Activated CD8-positive, alpha-beta memory T cell treated with anti-CD3 and anti-CD28 coated beads for 1 hour (primary cell): ENCODE measurements at places on chromosomes 3 and 15.

DNA sequence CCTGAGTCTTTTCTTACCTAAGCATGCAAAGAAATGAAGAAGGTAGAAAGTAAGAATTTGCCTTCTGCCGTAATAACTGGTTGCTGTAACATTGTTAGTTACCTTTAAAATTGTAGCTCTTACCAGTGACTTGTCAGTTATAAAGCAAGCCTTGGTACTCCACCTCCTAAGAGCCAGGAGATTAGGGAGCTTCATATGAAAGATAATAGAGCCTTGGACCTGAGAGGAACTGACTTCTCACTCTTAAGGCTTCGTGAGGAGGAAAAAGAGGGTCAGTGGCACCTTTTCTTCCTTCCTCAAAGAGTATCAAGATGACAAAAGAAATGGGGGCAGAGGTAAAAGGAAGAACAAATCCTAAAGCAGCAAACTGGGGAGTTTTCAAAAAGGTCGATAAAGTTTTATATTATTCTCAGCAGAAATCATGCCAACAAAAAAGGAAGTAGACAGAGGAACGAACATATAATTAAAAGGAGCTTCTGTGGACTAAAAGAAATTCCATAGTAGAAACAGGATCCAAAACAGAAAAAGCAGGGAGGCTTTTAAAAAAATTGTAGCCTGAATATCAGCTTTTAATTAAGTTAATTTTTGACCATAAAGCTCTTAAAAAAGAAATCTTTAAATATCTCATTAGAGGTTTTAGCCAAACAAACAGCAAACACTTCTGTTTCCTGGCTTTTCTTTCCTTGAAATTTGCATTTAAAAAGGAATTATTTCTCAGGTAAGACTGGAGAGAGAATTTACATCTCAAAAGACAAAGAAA is 847.1 kb upstream of the ALCAM start:
- no peak for DNase-seq

- no peak for DNase-seq
These were observed 235.8 kb upstream of the ARHGEF26 start for GRCh38 chr3:153885359-153885758.

- DNase-seq: no peak
These were observed 260.1 kb upstream of the CCDC54 start for GRCh38 chr3:107117156-107117555.

DNA sequence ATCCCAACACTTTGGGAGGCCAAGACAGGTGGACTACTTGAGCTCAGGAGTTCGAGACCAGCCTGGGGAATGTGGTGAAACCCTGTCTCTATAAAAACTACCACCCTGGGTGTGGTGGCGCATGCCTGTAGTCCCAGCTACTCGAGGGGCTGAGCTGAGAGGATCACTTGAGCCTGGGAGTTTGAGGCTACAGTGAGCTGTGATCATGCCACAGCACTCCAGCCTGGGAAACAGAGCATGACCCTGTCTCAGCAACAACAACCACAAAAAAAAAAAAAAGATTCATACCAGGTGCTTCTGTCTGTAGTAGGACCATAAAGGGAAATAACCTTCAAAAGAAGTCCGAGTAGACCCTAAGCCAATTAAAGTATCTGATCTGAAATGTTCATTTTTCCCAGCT is 94.5 kb downstream of the SERPINI1 start:
- DNase-seq: no peak

- no peak for DNase-seq
These were observed 123.0 kb upstream of the SPRED1 start for GRCh38 chr15:38129531-38130204.

DNA sequence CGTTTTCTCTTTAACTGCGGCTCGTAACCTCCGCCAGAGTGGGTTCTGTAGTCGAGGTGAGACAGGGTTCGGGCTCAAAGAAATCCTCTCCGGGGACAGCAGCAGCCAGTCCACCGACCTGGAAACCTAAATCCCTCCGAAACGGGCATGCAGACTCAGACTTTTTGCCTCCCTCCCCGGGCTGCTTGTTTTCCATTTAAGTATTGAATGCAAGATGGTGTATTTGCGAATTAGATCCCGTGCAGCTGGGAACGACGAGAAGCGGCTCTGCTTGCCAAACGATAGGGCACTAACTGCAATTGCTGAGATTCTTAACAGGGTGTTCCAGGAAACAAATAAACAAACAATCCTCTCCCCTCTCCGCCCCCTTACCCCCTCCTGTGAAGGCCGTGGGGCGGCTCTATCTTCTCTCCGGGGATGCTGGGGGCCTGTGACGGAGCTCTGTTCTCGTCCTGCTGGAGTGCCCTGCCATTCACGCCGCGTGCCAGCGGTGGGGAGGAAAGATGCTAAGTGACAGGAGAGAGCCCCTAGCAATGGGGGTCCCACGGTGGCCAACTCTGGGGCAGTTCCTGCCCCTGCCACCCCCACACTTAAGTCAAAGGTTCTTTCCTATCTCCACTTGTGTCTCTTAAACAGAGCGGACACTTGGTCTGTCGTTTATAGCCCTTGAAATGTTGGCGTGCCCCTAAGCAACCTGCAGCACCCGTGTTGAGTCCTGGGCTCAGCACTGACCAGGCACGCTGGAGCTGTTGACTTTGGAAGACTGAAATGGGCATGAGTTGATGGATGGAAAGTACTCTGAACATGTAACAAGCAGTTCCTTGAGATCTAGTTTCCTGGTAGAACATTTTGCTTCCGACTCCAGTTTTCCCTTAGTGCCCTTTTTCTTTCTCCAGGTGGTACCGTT is 1.3 kb upstream of the ETV5 start:
- no peak for DNase-seq

DNA sequence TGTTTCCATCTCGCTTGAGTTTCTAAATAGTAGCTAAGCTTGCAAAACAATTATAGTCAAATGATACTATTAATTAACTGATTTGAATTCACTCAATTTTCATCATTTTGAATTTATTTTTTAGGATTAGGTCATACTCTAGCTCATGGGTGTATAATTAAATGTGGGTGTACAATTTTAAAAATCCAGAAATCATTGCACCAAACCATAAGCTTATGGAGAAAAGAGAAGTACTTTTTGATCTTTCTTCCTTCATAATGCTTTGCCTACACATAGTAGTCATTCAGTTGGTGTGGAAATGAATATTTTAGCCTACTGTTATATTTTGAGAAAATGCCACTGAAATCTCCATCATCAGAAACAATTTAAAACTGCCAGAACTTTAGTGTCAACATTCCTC is 175.1 kb downstream of the CD47 start:
- no peak for DNase-seq

GRCh38 chr15:99015698-99016568 is 8.3 kb upstream of the PGPEP1L start:
- no peak for DNase-seq
